Activated gamma-delta T cell treated with anti-CD3 and anti-CD28 coated beads, Interleukin-2, amount 50 U/mL, for 16 hours (primary cell): ENCODE measurements at places on chromosomes 1 and 21.

GRCh38 chr1:101131239-101131843, 105.5 kb upstream of the S1PR1 start:
- no peak for DNase-seq

GRCh38 chr1:35835398-35835797, 27.6 kb downstream of the AGO4 start:
- no peak for DNase-seq

- no peak for DNase-seq
Observed at GRCh38 chr1:91559838-91560565, 59.4 kb downstream of the CDC7 start.

- no peak for DNase-seq
Observed at GRCh38 chr1:34280509-34280908, 103.8 kb downstream of the C1orf94 start.

DNA sequence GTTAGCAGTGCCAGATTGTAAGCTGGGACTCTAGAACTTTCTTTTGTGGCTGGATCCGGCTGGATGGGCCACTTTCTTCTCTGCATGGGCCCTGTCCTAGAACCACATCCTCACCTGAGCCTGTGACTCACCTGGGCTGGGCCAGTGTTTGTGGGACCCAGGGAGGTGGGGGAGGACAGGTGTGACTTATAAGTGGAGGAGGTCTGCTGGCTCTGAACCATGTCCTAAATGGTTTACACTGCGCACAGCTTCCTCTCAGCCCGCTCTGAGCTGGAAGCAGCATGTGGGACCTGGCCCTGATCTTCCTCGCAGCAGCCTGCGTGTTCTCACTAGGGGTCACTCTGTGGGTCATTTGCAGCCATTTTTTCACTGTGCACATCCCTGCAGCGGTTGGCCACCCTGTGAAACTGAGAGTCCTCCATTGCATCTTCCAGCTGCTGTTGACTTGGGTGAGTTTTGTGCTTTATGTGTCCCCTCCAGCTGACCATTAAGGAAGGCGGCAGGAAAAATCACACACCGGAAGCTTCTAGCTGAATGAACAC, at the start of gene AADACL3:
TSS of gene AADACL3 (plus strand) at position 215 of the 542 bp plus-strand sequence. CDS start at position 282, 67 bp downstream.
- DNase-seq: no peak

DNA sequence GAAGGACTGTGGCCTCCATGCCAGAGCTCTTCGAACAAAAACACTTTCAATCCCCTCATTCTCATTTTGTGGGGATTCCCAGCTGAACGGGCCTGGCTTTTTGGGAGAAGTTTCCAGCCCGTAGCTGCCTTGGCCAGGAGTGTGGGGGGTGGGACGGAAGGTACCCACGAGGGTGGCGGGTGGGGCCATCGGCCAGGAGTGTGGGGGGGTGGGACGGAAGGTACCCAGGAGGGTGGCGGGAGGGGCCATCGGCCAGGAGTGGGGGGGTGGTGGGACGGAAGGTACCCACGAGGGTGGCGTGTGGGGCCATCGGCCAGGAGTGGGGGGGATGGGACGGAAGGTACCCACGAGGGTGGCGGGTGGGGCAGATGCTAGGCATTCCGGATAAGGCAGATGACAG, 71.7 kb upstream of the ZBTB18 start:
- DNase-seq: no peak

DNA sequence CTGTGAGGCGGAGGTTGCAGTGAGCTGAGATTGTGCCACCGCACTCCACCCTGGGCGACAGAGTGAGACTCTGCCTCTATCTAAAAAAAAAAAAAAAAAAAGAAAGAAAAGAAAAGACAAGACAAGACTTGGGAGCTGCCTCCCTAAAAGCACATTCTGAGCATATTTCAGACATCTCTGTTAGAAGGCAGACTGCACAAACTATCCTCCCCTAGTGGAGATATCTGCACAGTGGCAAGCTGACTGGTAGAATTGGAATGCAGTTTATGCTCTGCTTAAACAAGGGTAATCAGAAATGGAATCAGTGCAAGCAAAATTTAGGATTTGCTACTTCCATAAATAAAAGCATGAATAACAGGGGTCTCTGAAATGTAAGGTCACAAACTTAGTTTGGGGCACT, 31.8 kb downstream of the GNG4 start:
- no peak for DNase-seq

- no peak for DNase-seq
Observed at GRCh38 chr1:218718977-218719376, 373.8 kb downstream of the TGFB2 start.

- no peak for DNase-seq
Observed at GRCh38 chr1:58932859-58933598, 149.2 kb upstream of the JUN start.

DNA sequence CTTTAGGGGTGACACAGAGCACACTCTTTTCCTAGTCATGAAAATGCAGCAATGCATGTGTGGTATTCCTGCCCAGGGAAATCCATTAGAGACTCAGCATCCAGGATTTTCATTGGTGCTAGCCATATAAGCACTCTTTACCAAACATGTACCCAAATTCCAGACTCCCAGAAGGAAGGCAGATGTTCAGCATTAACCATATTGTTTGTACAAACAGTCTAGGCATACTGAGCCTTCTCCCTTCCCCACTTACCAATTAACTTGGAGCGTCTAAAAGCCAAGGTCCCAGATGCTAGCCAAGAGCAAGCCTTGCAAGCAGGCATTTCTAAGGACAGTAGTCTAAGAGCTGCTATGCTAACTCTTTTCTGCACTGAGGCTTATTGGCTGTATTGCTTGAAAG, 27.9 kb downstream of the ZBED6 start:
- no peak for DNase-seq

- no peak for DNase-seq
Observed at GRCh38 chr1:27574871-27575831, 28.8 kb downstream of the AHDC1 start.

DNA sequence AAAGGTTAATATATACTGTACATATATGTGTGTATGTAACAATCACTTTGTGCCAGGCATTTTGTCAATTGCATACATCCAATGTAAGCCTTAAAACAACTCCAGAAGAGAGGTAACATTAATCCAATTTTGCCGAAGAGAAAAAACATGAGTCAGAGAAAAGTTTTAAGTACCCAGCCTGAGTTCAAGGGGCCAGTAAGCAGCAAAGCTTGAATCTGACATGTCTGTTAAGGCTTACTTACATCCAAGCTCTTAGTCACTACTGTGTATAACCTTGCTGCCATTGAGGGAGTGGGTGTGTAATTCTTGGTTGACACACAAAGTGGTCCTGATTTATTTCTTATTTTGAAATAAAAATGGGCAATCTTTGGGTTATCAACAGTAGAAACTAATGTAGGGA, 360.4 kb upstream of the LYPLAL1 start:
- DNase-seq: no peak

- DNase-seq: no peak
Observed at GRCh38 chr1:3909615-3910014, 9.5 kb upstream of the C1orf174 start.

DNA sequence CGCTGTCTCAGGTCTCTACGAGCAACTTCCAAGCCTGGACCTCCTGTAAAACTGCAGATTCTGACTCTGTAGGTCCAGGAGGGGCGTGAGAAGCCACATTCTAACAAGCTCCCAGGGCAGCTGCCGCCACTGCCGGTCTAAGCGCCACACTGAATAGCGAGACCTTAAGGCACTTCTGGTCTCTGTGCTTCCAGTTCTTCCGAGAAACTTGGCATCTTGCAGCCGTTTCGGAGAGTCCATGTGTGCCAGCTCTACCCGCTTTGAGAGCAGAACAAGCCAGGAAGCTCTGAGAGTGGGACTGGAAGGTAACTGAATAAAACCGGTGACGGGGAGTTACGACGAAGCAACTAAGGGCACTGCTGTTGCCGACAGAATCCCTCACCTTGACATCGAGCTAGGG, 12.5 kb downstream of the AGT start:
- DNase-seq: no peak

- DNase-seq: no peak
Observed at GRCh38 chr1:9529190-9529589, 10.1 kb upstream of the SLC25A33 start.

DNA sequence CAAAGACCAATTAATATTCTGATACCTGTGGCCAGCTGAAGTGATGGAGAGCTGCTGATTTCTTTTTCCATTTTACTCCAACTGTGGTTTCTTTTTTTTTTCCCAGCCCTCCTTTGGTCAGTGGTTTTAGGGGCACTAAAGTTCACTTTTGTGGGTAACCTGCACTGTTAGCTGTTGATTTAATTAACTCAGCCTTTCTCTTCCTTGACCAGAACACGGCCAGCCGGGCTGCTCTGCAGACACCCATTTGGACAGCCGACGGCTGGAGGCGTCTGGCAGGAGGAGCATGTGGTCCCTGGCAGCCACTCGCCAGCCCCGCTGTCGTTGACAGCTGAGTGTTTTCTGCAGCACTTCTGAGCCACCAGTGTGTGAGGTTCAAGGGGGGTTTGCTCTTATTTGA, 136.2 kb upstream of the RUNX3 start:
- no peak for DNase-seq

DNA sequence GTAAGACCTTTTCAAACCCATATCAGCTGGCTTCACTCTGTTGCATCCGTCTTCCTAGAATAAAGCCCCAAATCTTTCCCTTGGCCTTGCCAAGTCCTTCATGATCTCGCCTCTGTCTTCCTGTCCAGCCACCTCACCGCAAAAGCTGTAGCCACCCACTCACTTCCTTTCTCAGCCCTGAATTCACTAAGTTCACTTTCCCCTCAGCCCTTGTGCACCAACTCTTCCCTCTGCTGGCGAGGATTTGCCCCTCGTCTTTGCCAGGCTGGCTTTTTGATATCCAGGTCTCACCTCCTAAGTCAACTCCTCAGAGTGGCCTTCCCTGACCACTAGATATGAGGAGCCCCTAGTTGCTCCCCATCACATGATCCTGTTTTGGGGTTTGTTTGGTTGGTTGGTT, 3.9 kb upstream of the COL16A1 start:
- DNase-seq: no peak

DNA sequence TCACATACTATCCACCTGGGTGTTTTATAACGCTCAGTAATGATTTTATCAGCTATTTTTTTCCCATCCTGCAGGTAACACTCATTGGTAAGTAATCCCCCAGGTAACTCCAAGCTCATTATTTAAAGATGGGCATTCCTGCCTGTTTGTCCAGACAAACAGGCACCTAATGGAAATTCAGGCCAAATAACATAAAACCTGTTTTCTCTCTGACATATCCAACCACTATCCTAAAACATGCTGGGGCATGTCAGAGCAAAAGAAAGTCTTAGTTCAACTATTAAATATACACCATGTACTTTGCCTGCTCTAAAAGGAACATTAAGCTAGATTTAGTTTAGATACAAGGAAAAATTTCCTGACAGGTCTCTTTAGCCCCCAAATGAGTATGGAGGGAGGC, 987.7 kb downstream of the TTLL7 start:
- DNase-seq: no peak

- no peak for DNase-seq
Observed at GRCh38 chr1:112754116-112754628, 39.0 kb upstream of the PPM1J start.

DNA sequence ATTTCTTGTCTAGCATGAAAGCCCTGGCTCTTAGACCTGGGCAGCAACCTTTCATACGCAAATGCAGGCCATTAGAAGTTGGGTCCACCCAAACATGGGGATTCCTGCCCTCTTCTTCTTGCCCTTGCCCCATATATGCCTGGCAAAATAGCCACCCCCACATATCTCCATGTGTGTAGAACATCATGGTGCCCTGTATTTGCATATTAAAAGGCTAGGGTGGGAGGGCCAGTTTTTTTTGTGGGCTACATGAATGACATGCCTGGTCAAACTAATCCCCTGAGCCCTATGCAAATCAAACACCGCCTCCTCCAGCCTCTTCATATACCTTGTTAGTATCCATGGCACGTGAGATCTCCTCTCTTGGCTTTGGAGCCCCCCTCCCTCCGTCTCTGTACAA, 24.7 kb downstream of the MFSD2A start:
- no peak for DNase-seq

- no peak for DNase-seq
Observed at GRCh38 chr1:17711941-17712340, 43.2 kb upstream of the ACTL8 start.

DNA sequence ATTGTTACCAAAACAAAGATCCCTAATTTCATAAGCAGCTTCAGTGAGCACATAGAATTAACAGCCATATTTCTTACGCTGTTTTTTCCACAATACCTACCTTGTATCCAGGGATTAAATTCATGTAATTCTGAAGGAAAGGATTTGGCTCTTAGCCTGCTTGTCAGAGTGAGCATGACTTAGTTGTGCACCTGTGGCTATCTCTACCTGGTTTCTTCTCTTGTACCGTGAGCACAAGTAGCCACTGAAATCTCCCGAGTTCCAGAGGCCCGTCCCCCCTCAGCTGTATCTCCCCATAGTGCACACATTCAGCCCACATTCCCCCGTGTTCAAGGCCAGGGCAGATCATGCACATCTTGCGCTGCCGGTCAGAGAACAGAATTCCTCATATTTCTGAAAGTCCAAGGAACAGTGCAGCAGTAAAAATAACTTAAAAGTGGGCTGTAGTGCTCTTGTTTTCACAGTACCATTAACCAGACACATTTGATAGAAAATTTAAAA, 2.3 kb downstream of the TENT5C start:
- DNase-seq: no peak

DNA sequence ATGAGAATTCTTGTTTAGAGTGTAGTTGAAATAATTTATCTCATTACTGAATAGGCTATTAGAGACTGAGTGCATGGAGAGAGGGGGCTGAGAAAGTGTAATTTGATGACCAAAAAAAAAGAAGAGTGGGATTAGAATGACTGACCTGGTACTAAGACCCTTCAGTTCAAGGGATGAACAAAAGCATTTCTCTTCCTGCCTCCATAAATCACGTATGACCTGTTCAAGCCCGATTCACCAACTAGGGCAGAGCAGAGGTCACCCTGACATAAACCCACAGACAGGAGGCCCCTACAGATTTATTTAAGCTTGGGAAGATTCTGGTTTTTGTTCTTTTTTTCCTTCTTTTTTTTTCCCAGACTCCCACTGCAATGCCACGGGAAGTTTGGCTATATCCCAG, 123.7 kb upstream of the COP1 start:
- DNase-seq: no peak

DNA sequence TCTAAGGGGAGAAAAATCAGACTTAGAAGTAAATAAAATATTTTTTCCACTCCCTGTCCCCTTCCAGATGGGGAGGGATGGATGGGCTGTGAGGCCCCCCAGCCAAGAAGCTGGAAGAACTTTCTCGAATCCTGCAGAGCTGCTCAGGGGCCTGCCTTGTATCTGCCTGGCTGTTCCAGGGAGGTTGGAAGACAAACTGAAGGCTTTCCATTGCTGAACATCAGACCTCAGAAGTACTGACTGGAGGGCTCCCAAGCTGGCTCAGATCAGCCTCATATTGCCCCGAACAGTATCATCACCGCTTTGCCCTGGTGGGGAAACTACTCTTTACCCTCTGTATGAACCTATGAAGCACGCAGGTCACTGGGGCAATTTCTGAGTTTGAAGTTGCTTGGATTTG, 12.4 kb upstream of the F3 start:
- no peak for DNase-seq

- DNase-seq: no peak
Observed at GRCh38 chr21:45834026-45834715, 147.4 kb upstream of the COL6A1 start.

DNA sequence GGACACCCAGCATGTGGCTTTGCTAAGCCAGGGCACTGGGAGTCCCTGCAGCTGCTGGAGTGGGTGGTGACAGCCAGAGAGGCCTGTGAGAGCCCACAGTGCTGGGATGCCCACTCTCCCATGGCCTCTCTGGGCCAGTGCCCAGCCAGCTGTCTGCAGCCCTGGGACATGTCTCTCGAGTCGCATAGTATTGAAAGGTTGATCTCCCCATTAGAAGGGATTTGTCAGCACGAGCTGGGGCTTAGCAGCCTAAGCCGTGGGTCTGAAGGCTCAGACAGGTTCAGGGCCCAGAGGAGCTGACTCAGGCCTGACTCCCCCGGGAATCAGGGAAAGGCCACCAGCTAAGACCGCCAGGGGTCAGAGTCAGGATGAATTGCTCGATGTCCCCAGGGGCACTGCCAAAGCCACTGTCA, 53.5 kb downstream of the FOXD2 start:
- DNase-seq: no peak
